ENCODE measurements at places on chromosomes 6 and 20. TPM values are rescaled to one million over a fixed set of nuclear protein-coding genes. Genes with fewer than 3 reads are reported as not detected.

NRN1 gene
- 105 TPM for total RNA-seq

CRNKL1 gene
- total RNA-seq: 44.2 TPM

SIRPB2 gene
- total RNA-seq: not detected

EBF4 gene
- total RNA-seq: 1.5 TPM

CASS4 gene
- total RNA-seq: 0.15 TPM

PROKR2 gene
- total RNA-seq: not detected

RNF8 gene
- 48.7 TPM for total RNA-seq
